ENCODE measurements at places on chromosomes 6 and 20.

- no peak for DNase-seq
These were observed 103.5 kb downstream of the MAP7 start for GRCh38 chr6:136446579-136447187.

DNA sequence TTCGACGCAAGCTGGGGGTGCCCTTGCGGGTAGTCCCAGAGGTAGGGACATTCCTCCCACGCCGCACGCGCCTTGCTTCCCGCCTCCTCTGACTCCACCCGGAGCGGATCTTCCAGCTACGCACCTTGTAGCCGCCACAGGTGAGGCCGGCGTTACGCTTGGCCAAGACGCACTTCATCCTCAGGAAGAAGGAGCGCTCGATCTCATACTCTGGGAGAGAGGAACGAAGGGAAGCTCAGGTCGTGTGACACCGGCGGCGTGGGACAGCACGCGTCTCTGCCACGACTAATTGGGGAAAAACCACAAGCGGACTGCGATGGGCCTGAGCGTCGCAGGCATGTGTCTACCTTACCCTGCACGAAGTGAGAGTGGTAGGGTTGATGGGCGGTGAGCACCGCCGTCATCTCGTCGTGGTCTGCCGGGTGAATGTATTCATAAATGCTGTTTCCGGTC, 15.5 kb downstream of the SIM1 start:
- no peak for DNase-seq

DNA sequence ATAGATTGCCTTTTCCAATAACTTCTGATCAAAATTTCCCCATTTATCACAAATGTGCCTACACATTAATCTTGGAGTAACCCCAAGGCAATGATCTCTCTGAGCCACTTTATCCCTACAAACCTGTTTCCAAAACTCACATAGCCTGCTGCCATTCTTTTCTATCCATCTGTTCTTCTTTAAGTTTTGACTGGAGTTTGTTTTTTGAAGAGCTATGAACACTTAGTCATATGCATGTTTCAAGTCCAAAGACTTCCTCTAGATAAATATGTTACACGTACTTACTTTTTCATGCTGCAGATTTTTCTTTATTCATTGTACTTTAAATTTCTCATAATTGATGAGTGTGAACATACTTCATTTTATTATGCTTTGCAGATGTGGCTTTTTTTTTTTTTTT, 488.9 kb upstream of the CITED2 start:
- DNase-seq: no peak

DNA sequence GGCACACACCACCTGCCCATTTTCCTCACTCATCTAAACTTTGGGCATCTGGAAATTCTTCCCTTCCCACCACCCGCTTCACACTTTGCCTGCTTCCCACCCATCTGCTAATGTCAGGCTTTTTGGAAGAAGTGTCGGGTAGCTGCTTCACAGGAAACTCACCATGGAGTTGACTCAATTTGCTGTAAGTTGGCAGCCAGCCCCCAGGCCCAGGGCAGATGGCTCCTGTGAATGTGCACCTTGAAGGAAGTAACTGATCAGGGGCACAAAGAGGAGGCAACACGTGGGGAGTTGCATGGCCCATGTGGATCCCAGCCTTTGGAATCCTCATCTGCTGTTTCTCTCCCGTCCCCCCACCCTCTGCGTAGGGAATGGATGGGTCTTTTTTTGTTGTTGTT, 87.3 kb downstream of the PPP1R14C start:
- DNase-seq: no peak

DNA sequence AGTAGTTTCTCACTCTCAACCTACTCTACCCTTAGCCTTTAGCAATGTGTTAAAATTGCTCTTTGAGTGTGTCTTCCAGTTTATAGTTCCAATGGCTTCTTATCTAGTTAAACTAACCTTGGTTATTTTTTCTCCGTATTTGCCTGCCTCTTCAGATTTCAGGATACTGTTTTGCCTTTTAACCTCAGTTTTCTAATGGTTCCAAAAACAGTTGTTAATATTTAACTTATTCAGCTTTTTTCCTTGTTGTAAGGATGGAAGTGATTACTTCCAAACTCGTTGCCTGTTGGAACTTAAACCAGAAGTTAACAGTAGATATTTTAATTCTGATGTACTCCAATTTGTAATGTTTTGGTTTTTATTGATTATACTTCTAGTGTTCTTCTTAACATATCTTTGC, 1574.9 kb downstream of the HACE1 start:
- no peak for DNase-seq

GRCh38 chr20:19415786-19416185, 203.3 kb downstream of the SLC24A3 start:
- DNase-seq: no peak

- no peak for DNase-seq
These were observed 81.2 kb downstream of the KCNQ5 start for GRCh38 chr6:72703093-72703492.

- DNase-seq: peak; percentile 36
These were observed 9.1 kb upstream of the MAPK13 start for GRCh38 chr6:36120979-36121786.

GRCh38 chr6:18413381-18413780, 26.2 kb downstream of the RNF144B start:
- no peak for DNase-seq

GRCh38 chr20:10747019-10747418, 73.2 kb upstream of the JAG1 start:
- no peak for DNase-seq

GRCh38 chr6:41184761-41185160, 16.2 kb downstream of the TREML2 start:
- DNase-seq: no peak

- no peak for DNase-seq
These were observed 7.6 kb downstream of the NOTCH4 start for GRCh38 chr6:32216285-32216684.

DNA sequence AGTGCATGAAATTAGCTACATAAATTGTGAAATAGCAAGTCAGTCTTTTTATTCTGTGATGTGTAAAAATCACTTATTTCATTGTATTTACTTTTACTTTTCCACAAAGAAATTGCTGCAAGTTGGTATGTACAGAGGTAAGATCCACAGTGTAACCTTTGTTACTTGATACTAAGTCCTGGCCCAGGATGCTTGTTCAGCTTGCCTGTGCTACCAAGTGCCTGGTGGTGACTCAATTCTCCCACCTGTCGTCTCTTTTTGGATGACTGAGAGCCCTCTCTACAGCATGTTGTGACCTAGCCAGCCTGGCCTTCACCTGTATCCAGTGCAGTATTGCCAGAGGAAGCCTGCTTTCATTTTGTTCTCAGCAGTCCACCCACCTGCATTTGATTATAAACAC, 54.9 kb downstream of the ANKRD6 start:
- no peak for DNase-seq

DNA sequence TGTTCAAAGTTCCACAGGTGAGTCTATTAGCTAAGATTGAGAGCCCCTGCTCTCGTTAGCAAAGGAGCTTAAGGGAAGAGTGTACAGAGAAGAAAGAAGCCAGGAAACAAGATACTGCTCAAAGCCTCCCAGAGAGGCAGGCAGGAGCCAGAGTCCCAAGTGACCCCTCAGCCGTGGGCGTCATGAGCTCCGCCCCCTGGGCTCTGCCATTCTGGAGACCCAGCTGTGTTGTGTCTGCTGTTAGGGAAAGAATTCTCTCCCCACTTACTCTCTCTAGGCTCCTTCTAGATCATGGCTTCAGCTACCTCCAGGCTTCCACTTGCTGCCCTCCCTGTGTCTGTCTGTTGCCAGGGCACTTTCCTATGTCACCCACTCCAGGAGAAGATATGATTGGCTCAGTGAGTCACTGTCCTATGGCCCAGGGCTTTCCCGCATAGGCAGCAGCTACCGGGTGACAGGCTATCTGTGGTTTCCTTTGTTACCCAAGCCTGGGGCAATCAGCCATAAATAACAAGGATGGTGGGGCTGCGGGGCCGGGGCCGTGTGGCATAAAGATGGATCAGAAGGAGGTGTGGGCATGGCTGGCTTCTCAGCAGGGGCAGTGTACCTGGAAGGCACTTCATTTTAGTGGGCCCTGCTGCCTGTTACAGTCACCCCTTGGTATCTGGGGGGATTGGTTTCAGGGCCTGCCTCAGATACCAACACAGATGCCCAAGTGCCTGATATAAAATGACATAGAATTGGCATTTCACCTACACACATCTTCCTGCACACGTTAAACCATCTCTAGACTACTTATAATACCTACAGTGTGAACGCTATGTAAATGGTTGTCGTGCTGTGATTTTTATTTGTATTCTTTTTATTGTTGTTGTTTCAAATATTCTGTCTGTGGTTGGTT, 118.9 kb downstream of the ARMC2 start:
- no peak for DNase-seq

DNA sequence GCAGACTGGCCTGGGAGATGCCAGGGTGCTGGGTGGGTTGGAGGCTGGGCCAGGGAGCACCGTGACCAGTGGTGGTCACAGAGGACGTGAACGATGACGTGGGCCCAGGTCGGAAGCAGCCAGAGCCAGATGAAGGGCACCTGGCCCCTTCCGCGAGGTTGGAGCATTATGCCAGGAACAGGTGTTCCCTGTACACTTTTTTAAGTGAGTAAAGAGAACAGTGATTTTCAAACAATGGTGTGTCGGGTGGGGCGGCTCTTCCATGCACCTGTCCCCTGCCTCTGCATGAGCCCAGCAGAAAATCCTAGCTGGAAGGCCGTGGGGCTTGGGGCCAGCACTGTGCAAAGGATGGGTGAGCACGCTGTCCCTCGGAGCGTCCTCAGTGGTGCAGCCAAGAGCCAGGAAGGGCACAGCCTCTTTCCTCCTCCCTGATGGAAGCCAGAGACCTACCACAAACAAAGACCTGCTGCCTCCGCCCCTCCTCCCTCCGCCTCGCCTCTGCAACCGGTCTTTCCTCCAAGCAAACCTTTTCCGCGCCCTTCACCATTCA, 350.5 kb downstream of the ZFAND3 start:
- no peak for DNase-seq
